ENCODE measurements at places on chromosomes 7 and 10.

- no peak for DNase-seq
Observed at GRCh38 chr10:61217851-61218565, 235.2 kb downstream of the TMEM26 start.

DNA sequence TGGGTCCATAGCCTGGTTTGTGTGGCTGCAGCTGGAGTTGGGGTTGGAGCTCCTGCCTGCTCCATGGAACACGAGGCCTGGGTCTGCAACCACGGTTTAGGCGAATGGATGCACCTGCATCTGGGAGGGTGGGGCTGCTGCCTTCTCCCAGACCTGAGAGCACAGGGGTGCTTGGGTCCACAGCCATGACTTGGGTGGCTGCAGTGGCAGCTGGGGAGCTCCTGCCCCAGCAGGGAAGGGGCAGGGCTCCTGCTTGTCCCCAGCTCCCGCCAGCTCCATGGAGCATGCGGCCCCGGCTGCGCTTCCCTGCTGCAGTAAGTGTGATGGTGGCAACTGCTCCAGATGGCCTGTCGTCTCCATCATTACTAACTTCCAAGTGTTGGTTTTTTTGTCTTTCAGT, 571.1 kb upstream of the LRRN3 start:
- DNase-seq = no peak

- DNase-seq = no peak
Observed at GRCh38 chr10:71390461-71390835, 6.3 kb upstream of the CDH23 start.

GRCh38 chr7:30841025-30841735, 70.0 kb downstream of the MINDY4 start:
- DNase-seq = no peak
